ENCODE measurements at places on chromosomes 3 and 15.

DNA sequence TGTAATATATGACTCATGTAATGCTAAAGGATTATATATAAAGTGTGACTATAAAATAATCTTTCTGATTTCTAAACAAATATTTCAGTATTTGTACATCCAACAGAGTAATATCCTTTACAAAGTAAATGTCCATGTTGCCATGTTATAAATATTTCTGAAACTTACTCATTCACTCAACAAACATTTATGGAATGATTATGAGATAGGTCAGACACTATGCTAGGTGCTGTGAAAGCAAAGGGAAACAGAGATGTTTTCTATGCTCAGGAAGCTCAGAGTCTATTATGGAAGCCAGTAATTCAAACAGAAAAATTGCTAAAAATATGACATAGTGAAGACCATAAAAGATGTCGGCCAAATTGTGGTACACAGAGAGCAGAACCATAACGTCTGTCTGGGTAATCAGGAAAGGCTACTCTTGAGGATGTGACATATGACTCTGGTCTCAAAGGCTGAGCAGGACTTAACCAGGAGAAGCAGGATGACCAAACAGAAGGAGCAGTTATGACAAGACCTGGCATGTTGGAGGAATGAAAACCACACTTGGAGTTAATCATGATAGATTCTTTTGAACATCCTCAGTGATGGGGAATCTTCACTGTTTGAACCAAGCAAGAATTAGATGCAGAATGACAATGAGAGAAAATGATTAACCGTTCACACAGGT, 39.0 kb upstream of the MYO5C start:
- no peak for DNase-seq

DNA sequence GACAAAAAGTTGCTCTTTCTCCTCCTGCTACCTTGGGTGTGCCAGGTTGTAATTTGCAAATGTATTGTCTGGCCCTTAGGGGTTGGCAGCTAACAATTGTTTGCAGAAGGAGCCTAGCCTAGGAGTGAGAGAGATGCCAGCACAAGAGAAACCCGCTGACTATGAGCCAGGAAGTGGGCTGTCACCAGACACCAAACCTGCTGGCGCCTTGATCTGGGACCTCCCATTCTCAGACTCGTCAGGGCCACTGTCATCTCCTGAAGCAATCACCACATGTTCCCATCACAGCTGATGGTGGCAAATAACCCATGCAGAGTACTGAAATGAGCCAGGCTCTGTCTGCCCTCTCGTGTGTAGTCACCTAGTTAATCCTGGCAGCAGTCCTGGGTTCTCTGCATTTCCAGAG, 406.4 kb upstream of the NPAP1 start:
- DNase-seq, result no peak

DNA sequence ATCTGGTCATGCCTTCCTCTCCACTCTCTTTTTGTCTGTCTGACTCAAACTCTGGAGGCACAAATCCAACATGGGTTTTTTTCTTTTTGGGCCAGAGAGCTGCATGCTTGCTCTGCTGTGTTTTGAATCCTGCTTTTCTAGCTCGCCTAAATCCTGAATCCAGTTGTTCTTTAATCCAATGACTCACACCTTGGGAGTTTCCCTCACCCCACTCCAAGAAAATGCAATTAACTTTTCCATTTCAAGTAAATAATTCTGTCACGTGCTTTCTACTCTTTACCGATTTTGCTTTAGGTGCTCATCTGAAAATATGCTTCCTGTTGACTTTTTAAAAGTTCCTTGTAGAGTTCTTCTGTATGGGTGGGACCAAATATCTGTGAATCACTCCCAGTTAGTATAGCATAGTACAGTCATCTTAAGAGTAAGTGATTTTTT, 47.6 kb downstream of the SLMAP start:
- no peak for DNase-seq

DNA sequence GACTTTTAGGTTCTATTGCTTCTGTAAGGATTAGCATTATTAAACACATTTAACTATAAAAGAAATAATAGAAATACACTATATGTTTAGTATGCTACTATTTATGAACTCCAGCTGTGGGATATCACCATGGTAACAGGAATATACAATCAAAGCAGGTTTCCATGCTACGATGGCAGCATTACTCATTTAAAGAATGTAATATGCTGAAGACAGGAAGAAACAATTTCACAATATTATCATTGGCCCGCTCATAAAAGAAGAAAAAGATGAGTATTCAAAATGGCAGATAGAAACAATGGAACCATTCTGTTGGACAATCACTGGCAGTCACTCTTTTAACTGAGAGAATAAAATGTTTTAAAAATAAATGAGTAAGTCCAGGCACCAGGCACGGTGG, 153.4 kb downstream of the CBLB start:
- DNase-seq, result no peak

DNA sequence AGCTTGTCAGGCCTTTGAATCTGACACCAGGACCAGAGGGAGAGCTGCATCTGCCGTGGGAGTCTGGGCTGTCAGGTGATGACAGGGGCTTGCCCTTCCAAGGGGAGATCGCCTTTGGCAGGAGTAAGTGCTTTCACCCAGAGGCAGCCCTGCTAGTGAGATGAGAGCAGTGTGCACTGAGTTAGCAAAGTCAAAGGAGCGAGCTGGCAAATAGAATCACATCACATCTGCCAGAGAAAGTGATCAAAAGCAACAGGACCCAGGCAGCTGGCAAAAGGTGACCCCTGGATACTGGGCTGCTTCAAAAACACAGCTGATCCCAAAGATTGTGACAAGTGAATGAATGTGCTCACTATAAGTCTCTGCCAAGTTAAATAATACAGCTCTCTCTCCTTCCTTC, 36.1 kb upstream of the PYDC2 start:
- DNase-seq, result no peak

- DNase-seq, result no peak
These were observed 1.1 kb downstream of the TM4SF18 start for GRCh38 chr3:149332227-149332765.

DNA sequence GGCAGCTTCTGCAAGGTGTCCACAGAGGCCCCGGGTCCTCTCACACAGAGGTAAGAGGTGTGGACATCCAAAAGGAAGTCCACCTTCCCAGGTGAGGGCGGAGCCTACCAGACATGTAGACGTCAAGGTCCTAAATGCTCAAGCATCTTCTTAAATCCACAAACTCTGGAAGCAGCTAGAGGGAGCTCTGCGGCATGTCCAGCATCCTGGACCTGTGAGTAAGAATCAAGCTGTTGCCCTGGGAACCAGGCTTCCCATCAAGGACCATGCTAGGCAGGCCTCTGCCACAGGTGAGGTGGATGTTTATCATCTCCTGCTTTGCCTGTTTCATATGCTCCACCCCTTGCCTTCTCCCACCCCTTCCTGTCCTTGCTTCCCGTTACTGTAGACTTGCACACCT, 368.2 kb downstream of the GABRG3 start:
- DNase-seq, result no peak

DNA sequence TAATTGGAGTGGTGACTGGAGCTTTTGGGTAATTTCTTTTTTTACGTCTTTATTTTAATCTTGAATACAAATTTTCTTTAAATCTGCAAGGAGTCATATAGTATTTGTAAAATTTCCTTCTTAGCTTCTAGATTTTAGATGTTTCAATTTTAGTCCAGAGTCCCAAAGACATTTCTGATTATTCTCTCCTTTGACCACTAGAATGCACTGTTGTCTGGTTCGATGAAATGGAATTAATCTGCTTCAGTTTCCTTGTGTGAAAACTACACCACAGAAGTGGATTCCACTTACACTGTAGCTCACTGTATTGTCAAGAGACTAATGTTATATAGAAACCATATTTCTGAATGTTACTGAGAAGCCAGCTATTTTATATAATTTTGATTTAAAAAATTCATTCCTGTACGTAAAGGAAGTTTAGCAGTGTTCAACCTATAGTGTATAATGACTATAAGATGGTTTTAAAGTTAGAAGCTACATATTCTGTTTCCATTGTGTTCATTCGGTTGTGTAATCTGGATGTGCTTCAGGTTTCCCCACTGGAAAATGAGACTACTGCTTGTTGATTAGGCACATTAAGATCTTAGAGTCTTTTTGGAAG, 6.1 kb downstream of the GRAMD1C start:
- no peak for DNase-seq

- DNase-seq, result no peak
These were observed 4.7 kb downstream of the SLC9A9 start for GRCh38 chr3:143843587-143843986.

GRCh38 chr3:4078903-4079302, 224.3 kb upstream of the SETMAR start:
- DNase-seq, result no peak

DNA sequence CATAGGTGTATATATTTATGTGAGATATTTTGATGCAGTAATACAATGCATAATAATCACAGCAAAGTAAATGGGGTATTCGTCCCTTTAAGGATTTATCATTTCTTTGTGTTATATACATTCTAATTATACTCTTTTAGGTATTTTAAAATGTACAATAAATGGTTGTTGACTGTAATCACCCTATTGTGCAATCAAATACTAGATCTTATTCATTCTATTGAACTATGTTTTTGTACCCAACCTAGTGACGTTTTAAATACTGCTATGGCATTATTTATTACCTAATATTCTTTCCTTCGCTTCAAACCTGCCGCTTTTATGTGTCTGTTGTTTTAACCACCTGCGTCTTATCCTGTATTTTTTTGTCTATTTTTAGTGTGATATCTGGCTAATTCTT, 132.4 kb downstream of the ADAMTSL3 start:
- DNase-seq, result no peak

GRCh38 chr15:58770519-58770856, 614 bp upstream of the MINDY2 start:
- no peak for DNase-seq

DNA sequence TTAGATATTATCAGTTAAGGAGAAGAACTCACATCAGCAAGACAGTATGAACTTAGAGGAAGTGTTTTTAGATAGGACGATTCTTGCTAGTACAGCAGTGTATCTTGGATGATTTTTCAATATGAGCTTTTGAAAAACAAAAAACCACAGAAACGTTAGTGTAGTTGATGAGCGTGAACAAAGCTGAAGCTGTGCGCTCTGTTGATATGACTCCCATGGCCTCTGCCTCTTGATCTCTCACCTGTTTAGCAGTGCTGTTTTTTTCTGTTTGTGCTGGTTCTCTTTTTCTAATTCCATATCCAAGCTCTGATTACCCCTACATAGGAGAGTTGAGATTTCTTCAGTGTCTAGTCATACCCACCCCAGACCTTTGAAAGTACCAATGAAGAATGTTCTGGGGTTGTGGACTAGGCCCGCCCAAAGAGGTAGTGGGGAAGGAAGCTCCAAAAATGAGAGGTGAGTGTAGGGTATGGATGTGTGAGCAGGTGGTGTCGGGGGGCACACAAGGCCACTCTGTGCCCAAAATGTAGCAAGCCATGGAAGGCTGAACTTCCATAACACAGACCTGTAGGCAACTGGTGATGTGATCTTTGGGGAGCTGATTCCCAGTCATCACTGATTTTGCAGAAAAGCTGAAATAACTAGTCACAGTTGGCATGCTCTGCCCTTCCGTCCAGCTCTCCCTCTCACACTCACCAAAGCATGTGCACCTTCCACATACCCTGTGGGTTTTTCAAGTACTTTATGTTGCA, 20.0 kb upstream of the CMTM7 start:
- no peak for DNase-seq

DNA sequence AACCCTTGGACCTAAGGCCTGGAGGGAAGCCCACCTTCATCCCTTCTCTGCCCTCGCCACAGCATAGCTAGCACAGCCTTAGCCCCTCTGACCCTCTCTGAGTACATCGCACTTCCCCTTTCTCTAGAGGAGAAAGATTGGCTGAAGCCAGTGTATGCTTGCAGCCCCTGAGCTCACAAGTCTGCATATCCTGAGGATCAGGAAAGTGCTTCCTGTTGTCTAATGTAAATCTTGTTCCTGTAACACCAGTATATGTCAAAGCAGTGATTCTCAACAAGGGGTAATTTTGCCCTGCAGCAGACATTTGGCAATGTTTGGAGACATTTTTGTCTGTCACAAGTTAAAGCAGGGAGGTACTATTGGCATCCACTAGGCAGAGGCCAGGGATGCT, 2.2 kb upstream of the PRKCD start:
- DNase-seq, result no peak

DNA sequence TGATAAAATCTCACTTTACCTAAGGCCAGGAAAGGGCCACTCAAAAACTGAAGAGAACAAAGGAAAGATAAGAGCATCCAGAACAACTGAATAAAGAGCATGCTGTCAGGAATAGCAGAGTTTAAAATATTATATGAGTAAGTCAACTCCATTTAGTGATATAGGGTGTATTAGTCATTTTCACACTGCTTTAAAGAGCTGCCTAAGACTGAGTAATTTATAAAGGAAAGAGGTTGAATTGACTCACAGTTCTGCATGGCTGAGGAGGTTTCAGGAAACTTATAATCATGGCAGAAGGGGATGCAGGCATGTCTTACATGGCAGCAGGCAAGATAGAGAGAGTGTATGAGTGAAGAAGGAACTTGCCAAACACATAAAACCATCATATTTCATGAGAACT, 778.0 kb upstream of the NECTIN3 start:
- no peak for DNase-seq

DNA sequence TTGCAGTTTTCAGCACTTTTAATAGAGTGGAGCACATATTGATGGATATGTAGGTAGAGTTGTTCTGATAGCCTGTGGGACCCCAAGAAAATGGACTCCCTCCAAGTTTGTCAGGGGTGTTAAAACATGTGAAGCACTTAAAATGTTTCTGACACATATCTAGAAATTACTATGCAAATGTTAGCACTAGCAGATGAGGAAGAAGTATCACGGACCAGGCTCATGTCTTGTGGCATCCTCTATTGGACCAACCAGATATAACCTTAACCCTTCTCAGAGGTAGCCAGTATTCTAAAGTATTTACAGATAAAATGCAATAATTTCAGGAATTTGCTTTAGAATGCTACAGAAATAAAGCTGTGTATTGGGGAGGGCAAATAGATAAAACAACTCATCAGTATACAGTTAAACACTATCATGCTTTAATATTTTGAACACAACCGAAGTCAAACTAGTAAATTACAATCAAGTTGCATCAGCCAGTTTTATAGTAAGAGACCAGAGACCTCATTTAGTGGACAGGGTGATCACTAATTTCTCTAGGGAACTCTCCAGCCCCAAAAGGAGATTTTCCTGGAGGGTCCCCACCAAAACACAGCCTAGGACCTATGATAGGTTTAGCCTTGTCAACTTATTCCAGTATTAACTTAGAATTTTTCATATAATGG, 57.2 kb upstream of the FBN1 start:
- DNase-seq, result no peak

- no peak for DNase-seq
These were observed 339.2 kb upstream of the ONECUT1 start for GRCh38 chr15:53129121-53129904.
